ENCODE measurements at places on chromosomes 1 and 21. TPM values are rescaled to one million over a fixed set of nuclear protein-coding genes. Genes with fewer than 3 reads are reported as not detected.

The RSPO1 gene
- 4.5 TPM for polyA plus RNA-seq

- DNase-seq = no peak
Measured at GRCh38 chr1:20974069-20974468, 187.0 kb upstream of the HP1BP3 start.

- peak; percentile 45 for DNase-seq
Measured at GRCh38 chr1:69570356-69570755, 2.6 kb downstream of the LRRC7 start.

DNA sequence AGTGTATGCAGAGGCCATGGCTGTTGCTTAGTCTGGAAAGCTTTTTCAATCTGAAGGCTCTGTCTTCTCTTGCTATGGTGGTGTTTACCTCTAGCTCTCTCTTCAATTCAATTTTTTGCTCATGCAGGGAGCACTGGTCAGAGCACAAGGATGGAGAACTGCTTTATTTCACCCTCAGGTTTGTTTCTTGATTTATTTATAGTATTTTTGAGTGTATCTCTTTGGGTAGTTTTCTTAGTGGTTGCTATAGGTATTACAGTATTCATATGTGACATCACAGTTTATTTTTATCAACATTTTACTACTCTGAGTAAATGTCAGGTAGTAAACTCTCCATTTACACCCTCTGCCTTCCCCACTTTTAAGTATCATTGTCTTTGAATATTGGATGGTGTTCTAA lies 147.9 kb downstream of the RASAL2 start:
- DNase-seq = no peak

GRCh38 chr1:246837418-246838117 lies 94.2 kb downstream of the AHCTF1 start:
- DNase-seq = no peak

DNA sequence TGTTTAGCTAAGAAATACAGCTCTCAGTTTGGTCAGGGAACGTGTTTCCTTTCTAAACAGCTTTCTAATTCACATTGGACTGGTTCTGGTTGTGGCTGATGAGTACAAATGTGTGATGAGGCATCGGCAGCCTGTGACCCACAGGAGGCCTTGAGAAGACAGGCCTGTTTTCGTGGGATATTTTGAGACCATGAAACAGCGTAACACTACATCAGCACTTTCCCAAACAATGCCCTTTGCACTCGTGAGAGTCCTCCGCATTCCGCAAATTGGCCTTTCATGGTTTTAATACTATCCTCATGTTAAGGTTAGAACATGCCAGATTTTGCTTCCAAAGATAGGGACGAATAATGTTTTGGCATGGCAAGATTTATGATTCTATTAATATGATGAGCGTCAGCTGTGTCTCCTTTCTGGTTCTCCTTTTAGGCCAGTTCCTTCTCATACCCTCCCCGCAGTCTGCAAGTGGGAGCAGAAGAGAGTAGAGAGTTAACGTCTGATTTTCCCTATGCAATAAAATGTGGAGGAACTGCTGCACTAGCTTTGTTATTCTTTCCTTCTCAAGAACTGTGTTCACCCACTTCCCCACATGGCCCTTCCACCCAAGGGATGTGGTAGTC lies 84.3 kb upstream of the L1TD1 start:
- DNase-seq = no peak

GRCh38 chr1:58041621-58042020 lies 504.9 kb downstream of the OMA1 start:
- no peak for DNase-seq

DNA sequence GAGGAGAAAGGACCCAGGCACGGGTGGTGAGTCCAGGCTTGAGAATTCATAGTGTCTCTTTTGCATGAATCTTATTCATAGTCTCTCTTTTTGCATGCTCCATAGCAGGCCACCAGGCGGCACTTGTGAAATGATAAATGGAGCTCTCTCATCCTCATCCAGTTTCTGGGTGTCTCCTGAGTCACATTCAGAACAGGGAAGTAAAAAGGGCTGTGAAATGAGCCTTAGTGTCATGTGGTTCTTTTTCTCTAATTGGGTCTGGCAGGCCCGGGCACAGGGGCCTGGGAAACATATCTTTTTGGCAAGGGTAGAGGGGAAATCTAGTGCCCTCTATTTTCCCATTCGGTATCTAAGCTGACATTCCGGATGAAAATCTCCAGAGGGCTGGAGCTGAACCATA lies 19.1 kb upstream of the NCF2 start:
- DNase-seq = peak; percentile 51

DNA sequence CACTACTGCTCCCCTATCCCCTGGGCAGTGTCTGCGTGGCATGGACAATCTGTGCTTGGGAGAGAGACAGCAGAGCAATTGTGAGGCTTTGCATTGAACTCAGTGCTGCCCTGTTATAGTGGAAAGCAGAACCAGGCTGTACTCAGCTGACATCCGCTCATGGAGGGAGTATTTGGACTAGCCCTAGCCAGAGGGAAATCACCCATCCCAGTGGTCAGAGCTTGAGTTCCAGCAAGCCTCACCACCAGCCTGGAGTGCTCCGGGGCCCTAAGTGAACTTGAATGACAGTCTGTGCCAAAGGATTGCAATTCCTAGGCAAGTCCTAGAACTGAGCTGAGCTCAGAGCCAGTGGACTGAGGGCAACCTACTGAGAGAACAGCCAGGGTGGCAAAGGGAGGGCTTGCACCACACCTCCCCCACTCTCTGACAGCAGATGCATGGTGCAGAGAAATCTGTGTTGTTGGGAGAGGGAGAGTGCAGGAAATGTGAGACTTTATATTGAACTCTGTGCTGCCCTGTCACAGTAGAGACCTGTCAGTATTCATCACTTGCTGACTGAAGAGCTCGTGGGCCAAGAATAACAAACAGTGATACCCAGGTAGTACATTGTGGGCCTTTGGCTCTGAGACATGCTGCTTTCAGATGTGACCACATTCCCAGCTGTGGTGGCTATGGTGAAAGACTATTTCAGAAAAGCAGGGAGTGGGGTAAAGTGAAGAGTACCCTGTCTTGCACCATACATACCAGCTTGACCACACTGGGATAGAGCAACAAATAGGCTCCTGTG lies 107.7 kb upstream of the SLC5A9 start:
- DNase-seq = no peak

DNA sequence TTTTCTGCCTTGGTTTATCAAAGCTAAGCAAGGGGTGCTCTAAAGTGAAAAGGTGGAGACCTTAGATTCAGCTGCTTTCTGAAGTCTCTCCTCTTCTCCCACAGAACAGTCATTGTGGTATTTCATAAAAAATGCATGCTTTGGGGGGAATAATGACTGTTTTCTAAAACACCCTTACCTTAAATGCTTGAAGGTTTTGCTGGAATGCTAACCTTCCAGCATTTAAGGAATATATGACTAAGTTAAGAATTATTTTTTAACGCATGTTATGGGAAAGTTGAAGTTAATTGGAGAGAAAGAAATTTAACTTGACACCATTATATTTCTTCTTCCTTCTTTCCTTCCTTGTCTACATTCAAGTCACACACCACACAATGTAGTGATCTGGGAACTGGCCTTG lies 162.5 kb downstream of the ROR1 start:
- DNase-seq = no peak

GRCh38 chr1:205577874-205578658 lies 53.7 kb downstream of the ELK4 start:
- DNase-seq = no peak

Data from muscle of arm (tissue), 14 donors.